ENCODE measurements at places on chromosomes 16 and 17.

- no peak for DNase-seq
Measured at GRCh38 chr16:60776281-60776680, 1260.0 kb downstream of the CDH8 start.

- no peak for DNase-seq
Measured at GRCh38 chr16:79871906-79872305, 271.4 kb upstream of the MAF start.

DNA sequence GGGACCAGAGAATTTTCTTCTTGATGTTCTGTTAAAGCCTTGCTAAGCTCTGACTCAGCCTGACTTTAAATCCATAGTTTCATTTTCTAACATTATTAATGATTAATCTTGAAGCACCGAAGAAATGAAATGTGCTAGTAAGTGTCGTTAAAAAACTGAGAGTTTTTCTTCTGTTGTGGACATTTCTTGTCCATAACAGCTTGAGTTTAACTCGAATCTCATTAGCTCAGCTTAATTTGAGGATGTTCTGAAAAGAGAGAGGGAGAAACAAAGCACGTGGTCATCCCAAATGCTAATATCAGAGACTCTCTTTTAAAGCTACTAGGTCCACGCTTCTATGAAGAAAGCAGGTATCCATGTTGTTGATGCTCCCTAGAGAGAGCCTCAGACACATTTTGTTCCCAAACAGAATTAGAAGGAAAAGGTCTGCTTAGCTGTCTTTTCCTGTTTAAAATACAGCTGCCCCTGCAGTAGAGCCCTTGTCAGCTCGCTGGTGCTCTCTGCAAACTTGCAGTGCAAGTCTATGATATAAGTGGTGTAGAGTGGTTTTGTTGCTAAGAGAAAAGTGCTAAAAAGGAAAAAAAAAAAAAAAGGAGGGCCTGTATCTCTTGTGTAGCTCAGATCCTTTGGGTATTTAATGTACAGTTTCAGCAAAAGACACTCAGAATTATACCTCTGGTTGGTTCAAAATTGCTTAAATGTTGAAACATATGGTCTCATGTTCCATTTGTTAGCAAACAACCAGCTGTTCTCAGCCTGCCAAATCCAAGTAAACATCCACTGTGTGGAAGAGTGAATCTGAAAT, 191.1 kb upstream of the TBX2 start:
- DNase-seq: no peak

DNA sequence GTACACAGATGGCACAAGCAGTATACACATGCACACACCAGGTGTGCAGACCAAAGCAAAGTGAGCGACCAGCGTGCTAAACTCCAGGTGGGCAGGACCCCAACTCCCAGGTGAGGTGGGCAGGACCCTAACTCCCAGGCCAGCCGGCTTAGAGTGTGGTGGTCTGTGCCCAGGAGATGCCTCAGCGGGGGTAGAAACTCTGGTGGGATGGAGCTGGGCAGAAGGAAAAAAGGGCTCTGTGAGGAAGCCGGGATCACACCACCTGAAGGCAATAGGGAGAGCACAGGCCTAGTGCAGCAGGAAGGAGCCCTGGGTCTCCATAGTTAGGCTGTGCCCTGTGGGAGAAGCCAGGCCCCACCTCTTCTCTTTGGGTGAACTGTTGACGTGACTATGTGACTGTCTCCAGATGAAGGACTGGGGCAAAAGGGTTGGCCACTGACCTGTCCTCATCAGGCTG, 1.6 kb upstream of the FOXJ1 start:
- no peak for DNase-seq

DNA sequence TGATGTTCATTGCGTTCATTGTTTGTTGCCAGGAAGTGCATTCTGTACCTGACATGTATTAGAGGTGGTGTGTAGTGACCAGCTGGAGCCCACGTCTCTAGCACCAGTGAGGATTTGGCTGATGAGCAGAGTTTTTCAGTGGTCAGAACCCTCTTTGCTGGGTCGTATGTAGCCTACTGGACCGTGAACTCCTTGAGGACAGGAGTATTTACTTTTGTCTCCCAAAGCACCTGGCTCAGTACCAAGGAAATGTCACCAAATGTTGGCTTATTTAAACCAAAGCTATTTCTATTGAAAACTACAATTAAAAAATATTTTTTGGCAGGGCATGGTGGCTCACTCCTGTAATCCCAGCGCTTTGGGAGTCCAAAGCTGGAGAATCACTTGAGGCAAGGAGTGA, 262.7 kb downstream of the SNX29 start:
- DNase-seq: no peak

DNA sequence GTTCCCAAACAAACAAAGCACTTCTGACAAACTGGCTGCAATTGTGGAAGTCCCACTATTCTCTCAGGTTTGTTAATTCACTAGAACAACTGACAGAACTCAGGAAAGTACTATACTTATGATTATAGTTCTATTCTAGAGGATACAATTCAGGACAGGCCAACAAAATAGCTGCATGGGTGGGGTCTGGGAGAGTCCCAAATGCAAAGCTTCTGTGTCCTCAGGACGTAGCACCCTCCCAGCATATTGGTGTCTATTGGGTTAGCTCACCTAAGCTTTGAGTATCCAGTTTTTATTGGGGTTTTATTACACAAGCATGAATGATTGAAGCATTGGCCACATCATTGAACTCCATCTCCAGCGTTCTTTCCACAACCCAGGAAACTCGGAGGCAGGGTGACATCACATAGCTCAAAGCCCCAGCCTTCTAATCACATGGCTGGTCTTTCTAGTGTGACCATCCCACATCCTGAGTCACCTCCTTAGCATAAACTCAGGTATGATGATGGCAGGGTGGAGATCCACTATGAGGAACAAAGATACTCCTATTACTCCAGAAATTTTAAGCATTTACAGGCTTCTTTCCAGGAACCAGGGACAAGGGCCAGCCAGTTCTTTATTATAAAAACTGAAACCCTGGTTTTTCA, 43.9 kb upstream of the CCNF start:
- no peak for DNase-seq

DNA sequence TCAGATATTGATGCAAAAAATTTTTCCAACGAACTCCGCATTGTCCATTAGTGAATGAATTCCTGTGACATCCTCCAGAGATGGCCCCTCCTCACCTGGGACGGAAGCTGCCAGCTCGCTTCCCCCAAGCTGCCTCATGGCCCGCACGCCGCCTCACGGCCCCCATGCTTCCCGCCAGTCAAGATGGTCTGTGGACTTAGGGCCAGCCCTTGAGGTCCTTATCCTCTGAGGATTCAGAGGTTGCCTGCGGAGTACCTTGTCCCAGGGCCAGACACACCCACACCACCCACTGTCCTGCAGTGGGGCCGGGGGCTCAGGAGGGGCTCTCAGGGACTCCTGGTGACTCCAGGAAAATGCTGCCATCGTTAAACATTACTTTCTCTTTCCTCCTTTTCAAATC, 73.6 kb downstream of the SEC14L1 start:
- DNase-seq: no peak

DNA sequence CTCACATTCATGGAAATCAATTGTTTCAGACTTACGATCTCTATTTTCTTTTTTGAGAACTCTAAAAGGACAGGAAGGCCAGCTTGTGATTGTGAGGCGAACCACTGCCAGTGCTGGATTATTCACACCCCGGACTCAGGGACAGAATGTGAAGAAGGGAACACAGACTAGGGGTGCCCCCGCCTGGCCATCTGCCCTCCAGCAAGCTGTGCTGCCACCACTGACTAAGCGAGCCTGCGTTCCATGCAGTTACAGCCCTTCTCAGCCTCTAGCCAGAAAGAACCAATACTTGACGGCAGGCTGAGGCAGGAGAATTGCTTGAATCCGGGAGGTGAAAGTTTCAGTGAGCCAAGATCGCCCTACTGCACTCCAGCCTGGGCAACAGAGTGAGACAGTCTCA, 2.8 kb downstream of the HAGH start:
- peak; percentile 53 for DNase-seq

DNA sequence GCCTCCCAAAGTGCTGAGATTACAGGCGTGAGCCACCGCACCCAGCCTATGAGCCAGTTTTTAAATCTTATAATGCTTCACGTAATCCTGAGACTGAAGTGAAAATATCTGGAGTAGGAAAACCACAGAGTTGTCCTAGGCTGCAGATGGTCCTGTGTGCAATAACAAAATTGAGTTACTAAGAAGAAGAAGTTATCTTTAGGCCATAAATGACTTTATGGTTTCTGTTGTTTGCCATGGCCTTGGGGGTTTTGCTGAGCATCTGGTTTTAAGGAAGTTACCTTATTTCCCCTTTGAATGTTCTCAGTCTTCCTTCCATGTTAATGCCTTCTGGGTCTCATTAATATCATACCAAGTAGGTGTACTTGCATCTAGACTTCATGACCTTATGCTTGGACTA, 16.5 kb downstream of the NMT1 start:
- peak; percentile 94 for DNase-seq

DNA sequence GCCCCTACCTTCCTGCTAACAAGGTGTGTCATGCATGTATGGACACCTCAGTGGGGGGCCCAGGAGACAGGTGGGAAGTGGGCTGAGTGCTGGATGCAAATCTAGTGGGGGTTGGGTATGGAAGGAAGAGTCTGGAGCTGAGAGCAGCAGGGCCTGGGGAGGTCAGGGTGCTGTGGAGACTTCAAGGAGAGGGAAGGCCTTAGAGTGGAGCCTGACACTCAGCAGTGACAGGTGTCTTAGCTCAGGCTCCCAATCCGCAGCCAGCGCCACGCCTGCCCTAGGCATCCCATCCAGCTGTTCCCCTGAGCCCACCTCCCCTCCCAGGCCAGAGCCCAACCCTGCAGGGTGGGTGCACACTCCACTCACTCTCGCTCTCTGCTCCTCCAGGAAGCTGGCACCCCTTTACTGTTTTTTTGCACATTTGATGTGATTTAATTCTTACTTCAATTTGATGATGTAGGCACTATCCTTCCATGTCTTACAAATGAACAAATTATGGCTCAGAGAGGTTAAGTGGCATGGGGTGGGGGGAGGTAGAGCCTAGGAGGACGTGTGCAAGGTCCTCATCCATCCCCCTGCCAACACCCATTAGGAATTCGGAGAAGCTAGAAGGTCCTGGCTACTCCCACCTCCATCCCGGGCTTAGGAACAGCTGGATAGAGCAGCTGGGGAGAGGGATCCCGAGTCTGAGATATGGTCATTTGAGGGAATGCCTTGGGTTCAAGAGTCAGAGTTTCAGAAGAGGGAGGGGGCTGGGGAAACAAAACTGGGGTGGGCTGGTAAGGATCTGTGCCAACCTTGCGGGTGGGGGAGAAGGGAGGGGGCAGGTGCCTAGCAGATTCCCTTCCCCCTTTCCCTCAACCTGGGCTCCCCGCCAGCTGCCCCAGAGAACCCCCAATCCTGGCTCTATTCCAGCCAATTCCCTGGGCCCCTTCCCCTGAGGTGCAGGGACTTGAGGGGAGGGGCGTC, 2.1 kb downstream of the FAM171A2 start:
- DNase-seq: no peak

DNA sequence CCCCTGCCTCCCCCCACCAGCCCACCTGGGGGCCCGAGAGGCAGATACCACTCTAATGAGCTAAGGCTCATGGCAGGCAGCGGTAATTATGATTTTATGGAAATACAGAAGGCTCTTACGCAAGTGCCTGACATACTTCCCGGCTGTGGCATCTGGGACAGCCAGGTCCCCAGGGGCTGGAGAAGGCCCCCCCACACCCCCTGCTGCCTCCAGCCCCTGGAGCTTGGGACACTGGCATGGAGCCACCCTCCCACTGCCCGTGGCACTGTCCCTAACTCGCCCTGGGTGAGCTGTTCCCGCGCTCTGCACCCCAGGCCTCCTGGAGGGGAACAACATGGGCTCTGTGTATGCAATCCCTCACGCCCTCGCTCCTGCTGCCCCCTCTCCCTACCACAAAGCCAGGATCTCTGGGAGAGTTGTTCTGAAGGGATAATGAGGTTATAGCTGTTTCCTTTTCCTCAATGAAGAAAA, 5.4 kb upstream of the STAC2 start:
- DNase-seq: no peak

DNA sequence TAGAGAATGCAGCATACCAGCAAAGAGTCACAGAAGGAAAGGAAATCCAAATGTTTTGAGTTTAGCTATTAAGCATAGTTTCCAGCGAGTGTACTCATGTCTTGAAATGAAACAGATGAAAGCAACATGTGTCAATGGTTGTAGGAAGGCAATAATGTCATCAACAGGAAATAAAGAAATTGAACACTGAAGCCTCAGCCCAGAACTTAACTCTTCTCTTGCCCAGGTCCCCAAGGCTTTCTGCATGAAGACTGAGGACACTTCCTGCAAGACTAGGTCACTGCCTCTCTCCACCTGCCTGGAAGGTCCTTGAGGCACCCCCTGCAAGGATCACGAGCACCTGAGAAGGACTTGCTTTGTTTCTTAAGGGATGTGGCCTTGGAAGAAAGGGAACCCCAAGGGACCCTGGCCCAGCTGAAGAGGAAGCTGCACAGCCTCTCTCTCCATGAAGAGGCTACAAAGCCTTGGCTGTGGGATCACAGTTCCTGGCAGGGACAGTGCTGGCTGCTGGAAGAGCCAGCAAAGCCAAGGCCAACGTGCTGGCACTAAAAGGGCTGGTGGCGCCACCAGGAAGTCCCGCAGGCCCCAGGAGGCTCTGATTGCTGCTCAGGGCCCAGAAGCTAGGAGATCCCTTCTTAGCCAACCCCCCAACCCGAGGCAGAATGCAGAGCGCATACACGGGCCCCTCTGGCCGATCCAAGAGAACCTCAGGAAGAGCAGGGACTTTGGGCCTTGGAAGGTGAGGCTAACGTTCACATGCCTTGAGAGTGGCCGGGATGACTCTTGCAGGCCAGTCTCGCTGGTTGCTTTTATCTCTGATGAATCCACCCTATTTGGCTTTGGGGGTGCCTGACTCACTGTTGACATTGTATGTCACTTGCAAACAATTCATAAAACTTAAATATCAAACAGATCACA, 23.4 kb upstream of the AXIN2 start:
- no peak for DNase-seq

GRCh38 chr16:88631384-88631783, 7.0 kb upstream of the IL17C start:
- DNase-seq: no peak

Data from KBM-7 (cell line).